ENCODE measurements at places on chromosomes 2 and 18. TPM values are rescaled to one million over a fixed set of nuclear protein-coding genes. Genes with fewer than 3 reads are reported as not detected.

DNA sequence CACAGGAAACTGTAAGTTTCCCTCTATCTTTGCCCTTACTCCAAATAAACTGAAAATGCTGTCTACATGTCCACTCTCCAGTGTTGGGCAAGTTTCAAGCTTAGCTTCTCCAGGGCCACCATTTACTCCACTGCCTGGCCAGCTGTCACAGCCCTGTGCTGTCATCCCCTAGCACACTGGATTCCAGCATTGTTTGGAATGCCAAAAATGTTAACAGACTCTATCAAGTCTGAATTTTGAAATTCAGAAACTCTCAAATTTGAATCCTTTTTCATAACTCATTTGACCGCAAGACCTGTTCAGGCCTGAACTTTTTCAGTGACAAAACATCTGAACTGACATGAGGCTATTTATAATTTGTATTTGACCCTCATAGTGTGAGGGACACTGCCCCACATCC is 5.2 kb upstream of the ARHGAP28 start:
- no peak overlapping the region for H3K27ac ChIP-seq
- H3K4me1 ChIP-seq: peaks cover 4% of the 10 kb centered on the region
- no peaks in the 10 kb centered on the region for H3K36me3 ChIP-seq
- no peak for DNase-seq
- peaks cover 12% of the 10 kb centered on the region for H3K27me3 ChIP-seq

DNA sequence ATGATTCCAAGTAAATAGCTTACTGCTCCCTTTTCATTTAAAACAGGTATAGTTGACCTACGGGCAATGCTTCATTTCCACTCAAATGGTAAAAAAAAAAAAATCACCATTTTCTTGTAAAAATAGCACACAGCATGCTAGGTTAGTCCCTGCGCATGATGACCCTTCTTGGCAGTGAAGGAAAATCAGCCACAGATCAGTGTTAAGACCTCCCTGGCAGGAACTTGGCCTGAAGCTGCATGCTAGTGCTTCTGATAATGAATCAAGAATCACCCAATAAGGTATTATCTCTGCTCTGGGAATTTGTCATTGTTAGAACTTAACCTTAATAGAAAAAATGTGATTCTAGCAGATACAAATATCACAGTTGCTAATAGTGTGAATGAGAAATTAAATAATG is 166.3 kb downstream of the RAB3GAP1 start:
- H3K27ac ChIP-seq: no peak overlapping the region
- DNase-seq: no peak
- H3K4me1 ChIP-seq: no peaks in the 10 kb centered on the region

GRCh38 chr2:18047896-18048657 is 169.6 kb downstream of the KCNS3 start:
- no peaks in the 10 kb centered on the region for H3K27me3 ChIP-seq
- no peak overlapping the region for H3K4me3 ChIP-seq
- H3K4me1 ChIP-seq: no peaks in the 10 kb centered on the region
- DNase-seq: no peak
- no peaks in the 10 kb centered on the region for H3K36me3 ChIP-seq

The TUBB8B gene
- not detected for total RNA-seq

DNA sequence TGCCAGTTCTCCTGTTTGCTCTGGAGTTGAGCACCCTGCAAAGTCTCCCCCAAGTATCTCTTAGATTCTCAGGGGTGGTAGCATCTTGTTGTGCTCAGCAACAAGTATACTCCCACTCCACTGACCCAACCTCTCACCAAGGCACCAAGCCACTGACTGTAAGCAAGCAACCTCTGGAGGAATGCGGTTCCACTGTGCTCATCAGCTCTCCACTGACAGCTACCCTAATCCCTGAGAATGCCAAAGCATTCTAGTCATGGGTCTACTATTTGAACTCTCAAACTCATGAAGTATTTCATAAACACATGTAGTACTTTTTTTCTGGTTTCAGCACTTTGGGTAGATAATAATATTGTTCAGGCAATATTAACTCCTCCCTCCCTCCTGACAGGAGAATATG is 170.0 kb downstream of the EPHA4 start:
- no peak overlapping the region for H3K27ac ChIP-seq
- H3K4me3 ChIP-seq: no peak overlapping the region
- no peaks in the 10 kb centered on the region for H3K27me3 ChIP-seq
- H3K4me1 ChIP-seq: no peaks in the 10 kb centered on the region
- no peaks in the 10 kb centered on the region for H3K36me3 ChIP-seq
- no peak for DNase-seq

DNA sequence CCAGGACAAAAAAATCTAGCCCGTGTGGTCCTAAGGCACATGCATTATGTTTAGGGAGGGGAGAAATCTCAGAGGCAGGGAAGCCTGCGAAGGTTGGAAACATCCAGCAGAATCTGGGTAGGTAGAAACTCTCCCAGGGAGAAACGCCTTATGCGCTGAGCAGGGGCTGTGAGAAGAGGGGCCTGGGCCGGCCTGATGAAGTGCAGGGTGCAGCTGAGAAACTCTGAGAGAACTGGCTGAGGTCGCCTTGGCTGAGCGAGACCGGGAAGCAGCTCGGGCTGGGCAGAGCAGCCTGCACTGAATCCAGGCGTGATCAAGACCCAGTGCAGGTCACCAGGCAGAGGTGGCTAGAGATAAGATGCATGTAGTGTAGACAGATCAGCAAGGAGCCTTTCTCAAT is 15.1 kb downstream of the CHMP1B start:
- H3K4me1 ChIP-seq: no peaks in the 10 kb centered on the region
- H3K27ac ChIP-seq: no peak overlapping the region
- DNase-seq: no peak
- H3K4me3 ChIP-seq: no peak overlapping the region

GRCh38 chr2:100999995-101000394 is 2.1 kb upstream of the RPL31 start:
- H3K4me1 ChIP-seq: peaks cover 26% of the 10 kb centered on the region
- no peak overlapping the region for H3K27ac ChIP-seq
- no peak overlapping the region for H3K4me3 ChIP-seq
- H3K27me3 ChIP-seq: peaks cover 3% of the 10 kb centered on the region
- no peak for DNase-seq

The ATOH8 gene
- 0.13 TPM for total RNA-seq

DNA sequence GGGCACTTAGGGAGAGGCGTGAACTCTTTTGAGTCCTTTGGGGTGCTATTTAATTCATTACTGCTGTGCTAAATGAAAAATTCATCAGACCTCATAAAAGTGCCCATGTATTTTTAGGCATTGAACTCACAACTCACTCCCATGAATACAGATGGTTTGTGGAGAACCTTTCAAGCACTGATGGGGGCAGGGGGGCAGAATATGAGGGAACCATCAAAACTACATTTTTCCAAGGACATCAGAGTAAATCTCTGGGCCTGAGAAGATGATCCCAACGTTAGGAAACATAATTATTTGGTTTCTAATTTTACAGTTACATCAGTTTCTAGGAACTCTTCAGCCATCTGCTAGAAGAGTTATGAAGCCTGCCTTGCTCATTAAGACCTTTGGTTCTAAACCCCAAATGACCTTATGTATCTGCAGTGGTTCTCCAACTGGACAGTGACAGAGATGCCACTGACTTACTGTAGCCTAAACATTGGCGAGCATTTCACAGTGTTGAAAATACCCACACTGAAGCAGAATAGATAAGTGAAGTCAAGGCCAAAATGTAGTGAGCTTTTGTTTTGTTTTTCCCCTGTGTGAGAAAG is 90.8 kb downstream of the MYO1B start:
- no peak for DNase-seq
- no peaks in the 10 kb centered on the region for H3K4me1 ChIP-seq
- no peaks in the 10 kb centered on the region for H3K27me3 ChIP-seq
- H3K27ac ChIP-seq: no peak overlapping the region

DNA sequence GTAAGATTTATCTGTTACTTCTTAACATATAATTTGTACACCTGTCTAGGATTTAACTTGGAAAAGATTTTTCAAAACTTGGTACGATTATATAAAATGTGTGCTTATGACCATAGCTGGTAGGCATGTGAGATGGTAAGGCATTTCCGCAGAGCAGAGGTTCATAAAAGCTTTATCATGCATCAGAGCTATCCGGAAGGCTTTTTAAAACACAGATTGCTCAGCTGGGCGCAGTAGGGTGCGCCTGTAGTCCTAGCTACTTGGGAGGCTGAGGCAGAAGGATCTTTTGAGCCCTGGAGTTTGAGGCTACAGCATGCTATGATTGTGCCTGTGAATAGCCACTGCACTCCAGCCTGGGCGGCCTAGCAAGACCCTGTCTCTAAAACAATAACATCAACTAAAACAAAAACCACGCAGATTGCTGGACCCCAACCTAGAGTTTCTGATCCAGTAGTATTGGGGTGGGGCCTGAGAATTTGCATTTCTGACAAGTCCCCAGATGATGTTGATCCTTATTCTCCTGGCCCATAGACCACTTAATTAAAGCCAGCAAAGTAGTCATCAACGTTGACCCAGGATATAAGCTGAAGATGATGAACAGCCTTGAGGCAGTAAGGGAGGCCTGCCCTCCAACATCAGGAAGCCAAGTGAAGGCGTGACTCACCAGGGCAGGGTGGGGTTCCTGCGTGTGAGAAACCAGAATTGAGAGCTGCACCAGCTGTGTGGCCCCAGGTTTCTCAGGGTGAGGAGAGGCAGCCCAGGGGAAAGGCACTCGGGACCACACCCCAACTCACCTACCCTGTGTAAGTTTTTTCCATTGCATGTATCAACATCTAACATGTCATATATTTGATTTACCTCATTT is 21.6 kb upstream of the SLC20A1 start:
- H3K36me3 ChIP-seq: no peaks in the 10 kb centered on the region
- H3K27me3 ChIP-seq: no peaks in the 10 kb centered on the region
- DNase-seq: peak; percentile 87
- H3K27ac ChIP-seq: peak overlapping the region; percentile 83
- H3K4me3 ChIP-seq: peak overlapping the region; percentile 34

DNA sequence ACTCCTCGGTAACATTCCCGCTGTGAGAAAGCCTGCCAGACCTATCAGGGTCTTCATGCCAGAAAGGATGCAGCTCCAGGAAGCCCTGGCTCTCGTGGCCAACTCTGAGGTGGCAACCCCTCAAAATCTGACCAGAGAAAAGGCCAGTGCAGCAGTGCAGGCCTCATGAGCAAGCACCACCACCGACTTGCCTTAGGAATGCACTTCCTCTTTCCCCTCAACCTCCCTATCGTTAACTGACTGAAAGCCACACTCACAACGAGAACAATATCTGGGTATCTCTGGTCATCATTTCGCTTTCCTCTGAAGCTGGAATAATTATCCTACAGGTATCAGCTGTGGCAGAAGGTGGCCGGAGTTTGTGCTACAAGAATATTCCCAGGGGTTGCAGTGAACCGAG is 101.4 kb upstream of the POU3F3 start:
- no peak overlapping the region for H3K4me3 ChIP-seq
- H3K4me1 ChIP-seq: no peaks in the 10 kb centered on the region
- no peak for DNase-seq
- no peaks in the 10 kb centered on the region for H3K27me3 ChIP-seq
- no peaks in the 10 kb centered on the region for H3K36me3 ChIP-seq
- no peak overlapping the region for H3K27ac ChIP-seq

Data from activated CD8-positive, alpha-beta T cell treated with anti-CD3 and anti-CD28 coated beads, Interleukin-2, amount 10 ng/mL, durations not matched to agents 7 days and 5 days (primary cell).